Activated naive CD8-positive, alpha-beta T cell treated with anti-CD3 and anti-CD28 coated beads, Interleukin-2, amount 50 U/mL, for 24 hours (primary cell): ENCODE measurements at places on chromosomes 6 and 20.

GRCh38 chr6:7821426-7821825 lies 89.2 kb downstream of the TXNDC5 start:
- DNase-seq, result no peak

DNA sequence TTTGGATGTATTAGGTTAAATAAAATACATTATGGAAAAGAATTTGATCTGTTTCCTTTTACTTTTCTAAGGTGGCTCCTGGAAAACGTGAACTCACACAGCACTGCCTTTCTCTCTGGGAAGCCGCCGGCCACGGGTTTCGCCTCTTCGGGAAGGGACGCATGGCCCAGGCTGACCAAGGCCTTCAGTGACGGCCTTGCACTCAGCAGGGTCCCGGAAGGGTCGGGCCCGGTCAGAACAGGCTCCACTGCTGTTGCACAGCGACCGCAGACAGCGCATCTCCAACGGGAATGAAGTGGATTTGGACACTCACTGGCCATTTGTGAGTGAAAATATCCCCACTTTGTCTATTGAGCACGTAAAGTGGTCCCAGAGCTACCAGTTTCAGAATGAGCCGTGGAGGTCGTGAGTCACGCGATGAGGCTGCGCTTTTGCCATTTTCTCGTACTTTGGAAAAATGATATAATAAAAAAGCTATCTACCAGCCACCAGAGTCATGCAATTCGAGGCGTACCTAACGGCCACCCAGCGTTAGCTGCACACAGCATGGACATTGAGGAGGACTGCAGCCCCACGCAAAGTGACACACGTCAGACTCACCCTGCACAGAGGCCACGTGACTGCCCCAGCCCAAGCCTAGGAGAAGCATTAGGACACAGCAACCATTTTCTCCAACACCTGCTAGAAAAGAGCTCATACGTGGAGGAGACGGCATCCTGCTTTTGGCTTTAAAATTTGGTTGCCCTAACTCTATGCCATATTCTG lies 244.3 kb downstream of the TTLL2 start:
- no peak for DNase-seq

- DNase-seq, result no peak
Observed at GRCh38 chr20:46316984-46317684, 8.8 kb upstream of the CDH22 start.

DNA sequence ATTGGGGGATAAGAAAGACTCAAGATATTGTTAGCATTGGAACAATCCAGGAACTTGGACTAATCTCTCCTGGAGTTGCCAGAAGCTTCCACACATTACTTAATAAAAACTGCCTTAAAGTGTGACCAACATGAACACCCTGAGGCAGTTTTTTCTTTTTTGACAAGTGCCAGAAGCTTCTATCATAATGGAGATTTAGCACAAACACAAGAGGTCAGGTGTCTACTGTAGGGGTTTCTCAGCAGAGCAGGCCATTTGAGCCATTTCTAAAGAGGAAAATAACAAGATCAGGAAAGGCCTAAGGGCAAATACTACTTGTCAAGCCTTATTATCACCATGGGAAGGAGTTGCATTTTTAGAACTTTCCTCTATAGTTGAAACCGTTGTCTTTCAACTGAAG lies 361.5 kb downstream of the EPM2A start:
- DNase-seq, result no peak

DNA sequence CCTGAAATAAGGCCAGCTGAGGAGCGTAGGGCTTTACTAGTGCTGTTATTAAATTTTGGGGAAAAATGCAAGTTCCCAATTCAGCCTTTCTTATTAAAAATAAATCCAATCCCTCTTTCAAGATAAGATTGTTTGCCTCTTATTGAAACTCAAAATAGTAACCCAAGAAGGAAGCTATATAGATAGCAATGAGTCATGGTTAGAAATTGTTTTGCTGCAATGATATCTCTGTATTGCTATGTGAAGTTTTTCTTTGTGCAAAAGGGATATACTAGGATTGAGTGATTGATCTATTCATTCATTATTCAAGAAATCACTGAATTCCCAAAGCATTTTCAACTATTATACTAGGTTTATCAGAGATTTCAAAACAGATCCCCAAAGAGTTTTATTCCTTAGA lies 93.0 kb upstream of the HDAC2 start:
- DNase-seq, result no peak

DNA sequence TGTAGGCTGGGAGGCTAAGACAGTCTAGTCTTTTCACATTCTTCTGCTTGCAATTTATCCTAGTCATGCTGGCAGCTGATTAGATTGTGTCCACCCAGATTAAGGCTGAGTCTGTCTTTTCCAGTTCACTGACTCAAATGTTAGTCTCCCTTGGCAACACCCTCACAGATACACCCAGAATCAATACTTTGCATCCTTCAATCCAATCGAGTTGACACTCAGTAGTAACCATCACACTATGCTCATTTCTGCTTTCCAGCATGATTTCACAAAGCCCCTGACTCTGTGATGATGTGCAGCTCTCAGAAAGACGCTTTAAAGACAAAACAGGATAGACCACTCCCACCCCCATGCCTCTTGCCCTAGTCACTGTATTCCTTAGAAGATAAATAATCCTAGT lies 693.0 kb downstream of the HTR1B start:
- DNase-seq, result no peak

DNA sequence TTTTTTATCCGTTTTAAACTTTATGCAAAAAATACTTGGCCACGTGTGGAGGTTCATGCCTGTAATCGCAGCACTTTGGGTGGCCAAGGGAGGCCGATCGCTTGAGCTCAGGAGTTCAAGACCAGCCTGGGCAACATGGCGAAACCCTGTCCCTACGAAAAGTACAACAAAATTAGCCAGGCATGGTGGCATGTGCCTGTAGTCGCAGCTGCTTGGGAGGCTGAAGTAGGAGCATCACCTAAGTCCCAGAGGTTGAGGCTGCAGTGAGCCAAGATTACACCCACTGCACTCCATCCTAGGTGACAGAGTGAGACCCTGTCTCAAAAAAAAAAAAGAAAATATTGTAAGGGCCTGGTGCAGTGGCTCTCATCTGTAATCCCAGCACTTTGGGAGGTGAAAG lies 45.0 kb downstream of the CSE1L start:
- DNase-seq, result no peak

- DNase-seq, result no peak
Observed at GRCh38 chr6:161379834-161380582, 106.1 kb upstream of the AGPAT4 start.

- DNase-seq, result no peak
Observed at GRCh38 chr20:17860301-17861197, 108.0 kb downstream of the SNX5 start.

DNA sequence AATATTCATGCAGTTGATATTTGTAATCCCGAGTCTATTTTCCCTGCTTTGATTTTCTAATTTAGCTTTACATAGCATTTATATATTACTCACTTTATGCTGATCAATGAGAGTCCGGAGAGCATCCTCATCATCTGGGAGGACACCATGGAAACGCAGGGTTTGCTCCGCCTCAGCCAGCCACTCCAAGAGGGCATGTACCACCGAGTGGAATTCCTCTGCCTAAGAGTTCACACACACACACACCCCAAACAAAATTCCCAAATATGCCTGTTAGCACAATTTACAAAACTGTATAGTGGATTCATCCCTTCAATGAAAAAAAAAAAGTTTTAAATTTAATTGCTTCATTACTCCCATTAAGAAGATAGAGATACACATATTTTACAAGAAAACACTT lies 160.7 kb downstream of the DST start:
- DNase-seq, result no peak

DNA sequence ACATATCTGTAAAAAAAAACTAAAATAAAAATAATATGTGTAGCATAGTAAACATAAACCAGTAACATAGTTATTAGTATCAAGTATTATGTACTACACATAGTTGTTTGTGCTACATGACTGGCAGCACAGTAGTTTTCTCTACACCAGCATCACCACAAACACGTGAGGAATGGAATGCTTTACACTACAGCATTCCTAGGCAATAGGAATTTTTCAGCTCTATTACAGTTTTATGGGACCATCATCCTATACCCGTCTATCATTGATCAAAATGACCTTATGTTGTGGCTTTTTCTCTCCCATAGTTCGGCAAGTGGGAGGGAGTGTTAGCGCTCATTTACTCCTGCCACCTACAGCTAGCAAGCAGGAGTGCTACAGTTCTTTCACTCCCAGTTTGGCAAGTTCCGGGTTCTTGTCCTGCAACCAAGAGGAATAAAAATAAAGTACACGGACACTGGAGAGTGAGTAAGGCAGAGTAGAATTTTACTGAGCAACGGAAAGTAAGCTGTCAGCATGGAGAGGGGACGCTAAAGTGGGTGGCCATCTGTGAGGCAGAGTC lies 196.8 kb upstream of the HSF2 start:
- DNase-seq, result no peak

DNA sequence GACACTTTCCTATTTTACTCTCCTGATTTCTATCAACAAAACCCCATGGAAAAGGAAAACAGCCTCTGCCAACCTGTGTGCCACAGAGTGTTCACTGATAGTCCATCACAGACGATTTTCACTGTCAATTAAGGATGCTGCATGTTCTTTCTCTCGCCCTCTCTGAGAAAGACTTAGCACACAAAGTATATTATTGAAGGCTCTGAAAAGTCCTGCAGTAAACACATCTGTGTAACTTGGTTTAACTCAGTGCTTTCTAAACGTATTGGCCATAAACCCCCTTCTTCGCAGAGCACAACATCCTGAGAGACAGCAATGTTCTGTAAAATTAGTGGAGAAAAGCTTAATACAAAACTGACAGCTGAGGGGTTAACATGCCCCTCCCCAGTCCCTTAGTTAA lies 26.6 kb downstream of the MDGA1 start:
- DNase-seq, result no peak

GRCh38 chr20:49832632-49833327 lies 20.2 kb downstream of the SLC9A8 start:
- no peak for DNase-seq

DNA sequence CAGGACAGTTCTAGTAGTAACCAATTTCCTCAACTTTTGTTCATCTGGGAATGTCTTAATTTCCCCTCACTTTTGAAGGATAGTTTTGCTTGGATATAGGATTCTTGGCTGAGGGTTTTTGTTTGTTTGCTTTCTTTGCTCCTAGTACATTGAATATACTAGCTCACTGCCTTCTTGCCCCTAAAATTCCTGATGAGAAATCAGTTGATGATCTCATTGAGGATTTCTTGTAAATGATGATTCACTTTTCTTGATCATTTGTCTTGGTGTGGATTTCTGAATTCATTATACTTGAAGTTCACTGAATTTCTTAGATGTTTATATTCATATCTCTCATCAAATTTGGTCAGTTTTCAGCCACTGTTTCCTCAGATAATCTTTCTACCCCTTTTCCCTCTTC lies 49.1 kb upstream of the PRDM1 start:
- DNase-seq, result no peak

GRCh38 chr6:125558907-125559306 lies 190.5 kb upstream of the HEY2 start:
- DNase-seq, result no peak
